GM19239 (cell line): ENCODE measurements at places on chromosomes 12 and 14.

- no peak for DNase-seq
Measured at GRCh38 chr12:116466536-116466935, 92.6 kb upstream of the MAP1LC3B2 start.

DNA sequence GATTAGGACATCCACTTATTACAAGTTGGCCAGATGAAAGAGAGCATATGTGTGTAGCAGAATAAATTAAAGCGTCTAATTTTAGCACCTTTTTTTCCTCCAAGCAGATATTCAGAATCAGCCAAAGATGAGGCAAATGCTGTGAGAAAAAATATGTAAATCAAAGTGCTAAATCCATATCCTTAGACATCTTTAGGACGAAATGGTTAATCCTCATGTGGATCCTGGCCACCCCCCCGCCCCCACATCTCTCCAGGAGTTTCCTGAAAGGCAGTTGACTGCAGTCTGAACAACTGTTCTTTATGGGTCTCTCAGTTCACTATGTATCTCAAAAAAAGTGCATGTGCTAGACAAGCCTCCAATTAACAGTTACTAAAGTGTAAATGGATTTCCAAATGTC lies 1768.1 kb upstream of the SEL1L start:
- DNase-seq: no peak

GRCh38 chr14:102505775-102506625 lies 3.6 kb downstream of the ANKRD9 start:
- no peak for DNase-seq

DNA sequence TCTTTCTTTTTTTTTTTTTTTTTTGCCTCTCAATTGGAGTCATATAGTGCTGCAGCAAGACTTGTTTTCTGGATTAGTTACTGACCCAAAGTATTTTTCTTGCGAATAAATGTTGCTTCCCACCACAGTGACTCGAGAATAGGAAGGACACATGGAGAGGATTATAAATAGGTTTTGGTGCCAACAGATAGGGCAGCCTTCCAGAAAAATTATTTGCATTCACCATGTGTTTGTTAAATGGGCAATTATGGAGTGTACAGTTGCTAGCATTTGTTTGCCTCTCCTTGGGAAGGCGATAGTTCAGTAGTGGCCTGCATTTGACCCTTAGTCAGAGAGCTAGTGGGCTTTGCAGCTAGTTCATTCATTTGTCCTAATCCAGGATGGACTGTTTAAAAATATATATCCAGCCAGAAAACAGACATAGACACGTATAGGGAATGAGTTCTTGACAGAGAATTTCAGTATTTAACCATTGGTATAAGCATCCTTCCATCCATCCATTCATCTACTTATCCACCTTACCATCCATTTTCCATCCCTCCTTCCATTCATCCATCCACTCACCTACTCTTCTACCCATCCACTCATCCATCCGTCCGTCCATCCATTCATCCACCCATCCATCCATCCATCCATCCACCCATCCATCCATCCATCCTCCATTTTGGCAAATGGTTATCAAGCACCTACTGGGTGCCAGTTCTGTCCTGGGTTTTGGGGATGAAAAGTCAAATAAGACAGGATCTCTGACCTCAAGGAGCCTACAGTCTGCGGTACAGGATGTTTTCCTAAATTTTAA lies 67.5 kb downstream of the CHST11 start:
- DNase-seq: no peak

- no peak for DNase-seq
Measured at GRCh38 chr12:98671459-98671858, 26.4 kb downstream of the APAF1 start.

- no peak for DNase-seq
Measured at GRCh38 chr14:104113631-104114420, 24.6 kb upstream of the KIF26A start.

DNA sequence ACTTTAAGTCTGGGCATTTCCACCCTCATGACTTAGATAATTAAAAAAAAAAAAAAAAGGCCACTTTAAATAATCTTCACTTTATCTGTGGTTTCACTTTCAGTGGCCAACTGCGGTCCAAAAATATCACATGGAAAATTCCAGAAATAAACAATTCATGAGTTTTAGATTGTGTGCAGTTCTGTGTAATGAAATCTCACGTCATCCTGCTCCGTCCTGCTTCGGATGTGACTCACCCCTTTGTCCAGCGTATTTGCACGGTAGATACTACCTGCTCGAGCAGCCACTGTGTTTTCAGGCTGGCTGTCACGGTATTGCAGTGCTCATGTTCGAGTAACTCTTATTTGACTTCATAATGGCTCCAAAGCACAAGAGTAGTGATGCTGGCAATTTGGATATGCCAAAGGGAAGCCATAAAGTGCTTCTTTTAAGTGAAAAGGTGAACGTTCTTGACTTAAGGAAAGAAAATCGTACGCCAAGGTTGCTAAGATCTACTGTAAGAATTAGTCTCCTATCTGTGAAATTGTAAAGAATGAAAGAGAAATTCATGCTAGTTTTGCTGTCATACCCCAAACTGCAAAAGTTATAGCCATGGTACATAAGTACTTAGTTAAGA lies 2.4 kb downstream of the E2F7 start:
- DNase-seq: peak; percentile 25

GRCh38 chr14:24394275-24394674 lies 4.5 kb upstream of the NYNRIN start:
- DNase-seq: no peak

DNA sequence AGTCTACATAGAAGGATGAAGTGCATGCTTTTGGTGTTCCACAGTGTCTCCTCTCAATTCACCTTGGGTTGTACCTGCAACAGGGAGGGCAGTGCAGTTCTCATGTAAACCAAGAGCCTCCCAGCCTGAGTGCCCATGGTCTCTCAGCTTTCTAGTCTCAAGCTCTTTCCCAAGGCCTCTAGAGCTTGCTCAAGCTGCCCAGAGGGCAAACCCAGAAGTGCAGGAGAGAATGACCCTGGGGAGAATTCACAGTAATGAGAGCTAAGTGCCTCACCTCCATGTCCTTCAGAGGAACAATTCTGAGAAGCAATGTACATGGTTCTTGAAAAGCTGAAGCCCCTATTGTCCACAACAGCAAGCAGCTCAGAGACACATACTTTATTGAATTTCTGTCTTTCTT lies 180.5 kb downstream of the BCAT1 start:
- DNase-seq: no peak

- no peak for DNase-seq
Measured at GRCh38 chr14:71533390-71533789, 398.8 kb upstream of the RGS6 start.

GRCh38 chr12:48336061-48336460 lies 14.7 kb downstream of the ZNF641 start:
- no peak for DNase-seq

- DNase-seq: no peak
Measured at GRCh38 chr12:114679452-114679875, 4.5 kb downstream of the TBX3 start.

- DNase-seq: no peak
Measured at GRCh38 chr12:51836827-51837173, 11.7 kb downstream of the FIGNL2 start.

- peak; percentile 32 for DNase-seq
Measured at GRCh38 chr12:29164477-29165393, 15.7 kb downstream of the FAR2 start.

GRCh38 chr12:48165089-48165981 lies 8.0 kb upstream of the ASB8 start:
- peak; percentile 38 for DNase-seq

GRCh38 chr12:105949391-105949790 lies 189.4 kb downstream of the NUAK1 start:
- DNase-seq: no peak

DNA sequence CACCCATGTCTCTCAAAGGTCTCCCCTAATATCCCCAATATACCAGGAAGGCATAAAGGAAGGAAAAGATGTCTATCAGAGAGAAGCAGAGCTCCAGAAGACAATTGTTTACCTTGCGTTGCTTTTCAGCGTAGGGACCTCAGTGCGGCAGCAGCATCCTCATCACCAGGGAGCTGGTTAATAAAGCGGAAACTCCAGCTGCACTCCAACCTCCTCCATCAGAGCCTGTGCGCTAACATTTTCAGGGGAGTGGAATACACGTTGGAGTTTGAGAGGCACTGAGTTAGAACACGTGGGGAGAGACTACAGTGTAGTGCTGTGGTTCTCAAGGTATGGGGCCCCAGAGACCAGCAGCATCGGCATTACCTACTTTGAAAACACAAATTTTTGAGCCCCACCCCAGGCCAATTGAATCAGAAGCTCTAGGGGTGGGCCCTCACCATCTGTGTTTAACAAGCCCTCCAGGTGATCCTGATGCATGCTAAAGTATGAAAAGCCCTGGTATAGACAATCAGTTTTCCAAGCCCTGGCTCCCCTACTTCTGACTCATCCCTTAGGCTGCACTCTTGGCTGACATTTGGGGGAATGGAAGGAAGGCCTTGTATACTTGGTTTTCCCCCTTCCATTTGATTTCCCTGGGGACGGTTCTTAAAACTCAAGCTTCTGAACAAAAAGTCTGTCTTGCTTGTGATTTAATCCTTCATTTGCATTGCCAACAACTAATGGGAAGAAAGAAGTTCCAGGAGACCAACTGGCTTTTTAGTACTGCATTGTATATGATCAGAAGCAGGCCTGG lies 419.0 kb upstream of the CCDC196 start:
- DNase-seq: no peak

GRCh38 chr14:99627510-99628381 lies 17.2 kb upstream of the HHIPL1 start:
- no peak for DNase-seq

GRCh38 chr14:99015833-99016232 lies 256.2 kb downstream of the BCL11B start:
- DNase-seq: no peak

- no peak for DNase-seq
Measured at GRCh38 chr14:104101651-104102281, 16.3 kb downstream of the ASPG start.

GRCh38 chr12:69732088-69732487 lies 6.6 kb upstream of the RAB3IP start:
- DNase-seq: no peak

GRCh38 chr14:89853936-89854693 lies 100.4 kb downstream of the EFCAB11 start:
- no peak for DNase-seq

- DNase-seq: no peak
Measured at GRCh38 chr14:93008381-93008780, 85.4 kb downstream of the CHGA start.

DNA sequence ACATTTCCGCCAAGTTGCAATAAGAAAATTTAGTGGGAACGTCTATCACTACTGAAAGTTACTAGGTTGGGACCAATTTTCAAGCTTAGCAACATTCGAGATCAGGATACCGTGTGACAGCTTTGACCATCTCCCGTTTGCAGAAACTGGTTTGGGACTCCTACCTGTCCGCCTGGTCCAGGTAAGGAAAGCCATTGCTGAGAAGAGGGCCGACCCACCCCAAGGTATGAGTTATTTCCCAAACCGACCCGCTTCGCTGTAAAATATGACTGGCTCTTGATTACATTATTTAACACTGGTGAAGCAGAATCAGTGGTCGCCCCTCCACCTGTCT lies 271 bp downstream of the DNAI7 start:
- no peak for DNase-seq

DNA sequence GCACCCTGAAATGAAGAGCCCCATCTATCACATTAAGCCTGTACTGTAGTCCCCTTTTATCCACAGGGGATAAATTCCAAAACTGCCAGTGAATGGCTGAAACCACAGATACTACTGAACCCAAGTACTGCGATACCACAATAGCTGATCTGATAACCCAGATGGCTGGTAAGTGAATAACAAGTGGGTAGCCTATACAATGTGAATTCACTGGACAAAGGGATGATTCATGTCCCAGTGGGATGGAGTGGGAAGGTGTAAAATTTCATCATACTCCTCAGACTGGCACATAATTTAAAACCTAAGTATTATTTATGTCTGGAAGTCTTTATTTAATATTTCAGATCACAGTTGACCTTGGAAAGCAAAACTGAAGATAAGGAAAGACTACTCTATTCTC lies 201.3 kb downstream of the GPHN start:
- no peak for DNase-seq

- no peak for DNase-seq
Measured at GRCh38 chr12:96403870-96404269, 3.6 kb upstream of the CDK17 start.

- DNase-seq: no peak
Measured at GRCh38 chr12:57726884-57727757, 11.4 kb downstream of the AGAP2 start.

DNA sequence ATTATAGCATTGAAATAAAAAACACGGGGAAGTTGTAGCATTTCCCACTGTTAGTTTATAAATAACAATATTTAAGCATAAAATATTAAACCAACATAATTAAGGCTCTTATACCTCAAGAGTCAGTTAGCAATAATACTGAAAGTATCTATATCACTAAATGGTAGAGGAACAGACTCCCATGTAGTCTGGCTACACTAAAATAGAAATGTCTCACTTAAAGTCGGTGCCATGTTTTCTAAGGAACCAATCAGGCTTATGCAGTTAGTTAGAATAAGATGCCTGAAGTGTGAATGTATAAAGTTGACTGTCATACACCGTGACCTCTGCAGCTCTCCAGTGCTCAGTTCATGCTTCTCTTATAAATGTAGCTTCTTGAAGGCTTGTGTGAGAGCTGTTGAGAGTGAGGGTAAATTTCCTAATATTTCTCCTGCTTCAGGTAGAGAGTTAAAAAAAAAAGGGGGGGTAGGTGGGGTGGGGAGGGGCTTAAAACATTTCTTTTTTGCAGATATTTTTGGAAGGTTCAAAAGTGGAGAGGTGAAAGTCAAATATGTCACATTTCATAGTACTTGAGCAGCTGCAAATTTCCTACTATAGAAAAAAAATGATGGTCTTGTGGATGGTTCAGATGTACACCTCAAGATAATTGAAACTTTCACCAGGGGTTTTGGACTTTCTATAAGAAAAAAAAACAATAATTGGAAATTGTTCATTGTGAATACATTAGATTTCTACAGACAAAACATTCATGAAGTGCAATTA lies 64.5 kb downstream of the PTCSC3 start:
- DNase-seq: no peak

DNA sequence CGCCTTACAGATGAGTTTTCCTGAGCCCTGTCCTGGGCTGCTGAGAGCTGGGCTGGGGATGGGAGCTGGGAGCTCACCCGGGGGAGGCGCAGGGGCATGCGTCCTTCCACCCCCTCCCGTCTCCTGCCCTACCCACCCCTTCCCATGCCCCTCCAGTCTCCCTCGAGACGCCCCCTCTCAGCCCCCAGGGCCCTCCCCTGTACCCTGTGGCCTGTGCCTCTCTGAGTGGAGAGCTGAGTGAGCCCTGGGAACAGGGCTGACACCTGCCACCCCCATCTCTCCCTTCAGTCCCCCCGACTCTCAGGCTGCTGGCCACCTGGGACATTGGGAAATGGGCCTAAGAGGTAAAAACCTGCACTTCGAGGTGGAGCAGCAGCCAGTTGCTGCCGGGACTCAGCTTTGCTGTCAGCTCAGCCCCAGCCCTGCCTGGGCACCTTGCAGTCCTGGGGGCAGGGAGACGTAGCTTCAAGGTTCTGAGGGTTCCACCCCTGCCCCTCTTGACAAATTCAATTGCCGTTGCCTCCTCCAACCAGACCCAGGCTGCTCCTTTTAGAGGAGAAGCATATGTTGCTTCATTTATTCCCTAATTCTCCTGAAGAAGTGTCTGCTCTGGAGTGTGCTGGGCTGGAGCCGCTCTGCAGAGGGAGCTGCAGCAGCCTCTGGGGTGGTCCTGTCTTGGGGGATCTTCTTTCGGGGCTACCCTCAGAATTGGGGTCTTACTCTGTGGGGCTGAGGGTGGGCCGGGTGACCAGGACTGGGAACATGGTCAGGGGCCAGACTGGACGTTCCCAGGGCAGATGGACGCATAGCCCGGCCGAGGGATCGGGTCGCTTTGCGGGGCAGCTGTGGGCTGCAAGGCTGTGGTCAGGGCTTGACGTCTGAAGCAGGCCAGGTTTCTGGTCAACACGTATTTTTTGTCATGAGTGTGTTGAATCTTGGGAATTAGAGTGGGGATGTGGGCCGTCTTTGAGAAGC lies 141.4 kb downstream of the ADGRD1 start:
- no peak for DNase-seq
